Stimulated activated naive B cell treated with anti-CD40 and anti-IgM and Interleukin-4, amounts not matched to agents 10 μg/mL and 1 μg/mL and 100 μg/mL, for 72 hours (primary cell): ENCODE measurements at places on chromosomes 1 and 21.

DNA sequence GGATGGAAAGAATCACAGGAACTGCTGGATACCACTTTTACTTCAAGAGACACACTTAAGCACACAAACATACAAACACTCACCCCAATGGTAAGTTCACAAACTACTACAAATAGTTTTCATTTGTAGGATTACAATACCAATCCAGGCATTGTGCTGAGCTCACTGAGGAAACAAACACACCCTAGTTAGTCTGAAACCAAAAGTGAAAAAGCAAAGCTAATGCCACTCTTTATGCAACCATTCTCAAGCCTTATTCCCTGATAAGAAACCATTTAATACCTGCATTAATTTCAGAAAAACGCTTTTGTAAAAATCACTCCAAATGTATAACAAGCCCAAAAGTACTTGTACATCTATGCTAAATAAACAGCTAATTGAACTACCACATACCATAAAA lies 38.3 kb downstream of the RNF115 start:
- no peak for DNase-seq

GRCh38 chr1:21350202-21350885 lies 60.1 kb upstream of the ECE1 start:
- DNase-seq: no peak

DNA sequence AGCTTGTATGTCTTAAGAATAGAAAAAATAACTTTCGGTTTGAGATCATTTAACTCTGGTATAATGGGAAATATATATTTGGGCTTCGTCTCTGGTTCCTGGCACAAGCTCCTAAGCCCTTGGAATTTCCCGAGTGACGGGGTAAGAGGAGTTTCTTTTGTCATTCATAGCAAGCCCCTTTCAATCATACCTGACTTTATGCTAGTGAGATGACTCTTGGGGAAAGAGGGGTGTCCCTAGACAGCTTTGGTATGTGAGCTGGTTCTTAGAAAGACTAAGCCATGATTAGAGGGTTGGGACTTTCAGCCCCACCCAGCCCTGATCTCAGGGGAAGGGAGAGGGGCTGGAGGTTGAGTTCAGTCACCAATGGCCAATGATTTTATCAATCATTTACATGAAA lies 13.9 kb upstream of the MTARC1 start:
- no peak for DNase-seq

DNA sequence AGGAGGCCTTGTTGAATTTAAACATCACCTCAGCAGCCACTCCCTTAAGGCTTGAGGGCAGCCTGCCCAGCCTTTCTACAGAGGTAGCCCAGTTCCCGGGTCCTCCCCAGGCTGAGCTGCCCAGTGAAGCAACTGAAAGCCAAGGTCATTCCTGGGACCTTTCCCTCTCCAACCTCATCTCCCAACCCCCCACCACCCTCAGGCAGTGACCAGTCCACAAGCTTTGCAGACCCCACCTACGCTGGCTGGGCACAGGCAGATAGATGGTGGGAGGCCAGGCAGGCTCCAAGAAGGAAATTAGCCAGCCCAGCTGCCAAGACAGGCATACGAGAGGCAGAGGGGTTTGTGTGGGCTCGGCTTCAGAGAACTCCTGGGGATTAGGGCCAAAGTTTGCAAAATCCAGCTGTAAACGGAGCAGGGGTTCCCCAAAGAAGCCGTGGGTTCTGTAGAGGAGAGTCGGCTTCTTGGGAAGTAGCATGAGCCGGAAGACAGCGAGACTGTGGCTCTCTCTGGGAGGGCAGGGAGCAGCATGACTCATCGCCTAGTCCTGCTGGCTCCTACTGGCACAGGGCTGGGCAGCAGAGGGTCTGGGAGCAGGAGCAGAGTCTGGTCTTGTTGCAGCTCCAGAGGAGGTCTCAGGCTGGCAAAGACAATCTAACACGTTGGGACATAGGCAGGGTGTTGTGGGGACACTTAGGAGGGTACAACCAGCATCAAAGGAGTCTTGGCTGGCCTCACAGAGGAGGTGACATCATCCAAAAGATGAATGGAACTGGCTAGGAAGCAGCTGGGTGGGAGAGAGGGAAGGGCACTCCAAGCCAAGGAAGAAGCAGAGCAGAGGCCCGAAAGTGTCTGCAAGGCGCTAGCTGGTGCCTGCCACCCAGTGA lies 2.8 kb upstream of the ZC3H12A start:
- DNase-seq: no peak

GRCh38 chr21:46295996-46296752 lies 10.0 kb downstream of the YBEY start:
- DNase-seq: peak; percentile 77

DNA sequence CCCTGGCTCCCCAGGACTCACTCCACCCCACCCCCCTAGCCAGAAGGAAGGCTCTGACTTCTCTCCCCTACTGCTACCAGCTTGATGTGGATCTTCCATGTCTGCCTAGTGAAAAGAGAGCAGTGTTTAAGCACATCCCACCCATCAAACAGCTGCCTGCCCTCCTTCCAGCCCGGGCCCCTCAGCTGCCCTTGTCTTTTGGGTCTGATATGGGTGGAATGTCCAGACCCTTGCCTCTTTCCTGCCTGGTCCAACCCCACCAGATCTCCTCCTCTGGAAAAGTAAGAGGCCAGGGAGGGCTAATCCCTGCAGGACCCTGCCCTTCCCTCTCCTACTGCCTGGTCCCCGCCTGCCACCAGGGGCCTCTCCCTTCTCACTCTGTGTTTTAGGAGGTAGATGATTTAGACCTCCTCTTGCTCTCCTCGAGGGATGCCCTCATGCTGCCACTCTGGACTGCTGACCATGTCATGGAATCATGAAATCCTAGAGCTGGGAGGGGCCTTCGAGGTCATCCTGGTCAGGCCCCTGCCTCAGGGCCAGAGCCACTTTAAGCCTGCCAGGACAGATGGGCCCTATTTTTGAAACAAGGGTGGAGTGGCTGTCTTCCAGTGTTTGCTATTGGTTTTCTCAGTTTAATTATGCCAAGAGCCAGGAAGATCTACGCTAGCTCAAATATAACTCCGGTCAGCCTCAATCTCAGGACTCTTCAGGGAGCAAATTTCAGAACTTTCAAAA lies 15.8 kb upstream of the HSPG2 start:
- DNase-seq: no peak

- DNase-seq: no peak
Measured at GRCh38 chr1:94020764-94021579, 100.0 kb downstream of the ABCA4 start.
